ENCODE measurements at places on chromosomes 2 and 18.
A peak's percentile ranks its signal among the peaks of the same experiment; 100 is the strongest.

- no peak for DNase-seq
These were observed 276.0 kb downstream of the MTX2 start for GRCh38 chr2:176544991-176545956.

- DNase-seq: no peak
These were observed 231.9 kb downstream of the GALR1 start for GRCh38 chr18:77481541-77481940.

- no peak for DNase-seq
These were observed 27.6 kb downstream of the EMX1 start for GRCh38 chr2:72944804-72945449.

GRCh38 chr2:4882421-4882820 lies 809.8 kb upstream of the SOX11 start:
- DNase-seq: no peak

- no peak for DNase-seq
These were observed 43.2 kb downstream of the SP100 start for GRCh38 chr2:230459216-230459615.

DNA sequence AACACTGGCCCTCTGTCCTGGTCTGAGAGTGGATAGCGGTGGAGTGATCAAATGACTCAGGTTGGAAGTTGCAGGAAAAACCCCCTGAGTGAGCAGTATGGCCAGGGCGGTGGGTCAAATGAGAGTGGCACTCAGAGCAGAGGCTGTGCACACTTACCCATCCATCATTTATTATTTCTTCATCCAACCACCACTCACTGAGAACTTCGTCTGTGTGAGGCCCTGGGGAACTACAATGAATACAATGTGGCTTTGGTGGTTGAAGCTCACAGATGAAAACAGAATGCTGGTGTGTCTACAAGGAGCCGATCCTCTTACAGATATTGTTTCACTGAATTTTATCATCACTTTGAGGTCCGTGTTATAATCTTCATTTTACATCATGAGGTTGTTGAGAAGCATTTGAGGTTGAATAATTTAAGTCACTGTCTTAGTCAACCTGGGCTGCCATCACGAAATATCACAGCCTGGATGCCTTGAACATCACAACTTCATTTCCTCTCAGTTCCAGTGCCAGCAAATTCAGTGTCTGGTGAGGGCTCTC lies 73.4 kb upstream of the ID2 start:
- DNase-seq: no peak

GRCh38 chr2:85154048-85154753 lies 21.0 kb downstream of the TCF7L1 start:
- DNase-seq: no peak

- no peak for DNase-seq
These were observed 151.2 kb downstream of the PRPF40A start for GRCh38 chr2:152565884-152566727.

- no peak for DNase-seq
These were observed 416.0 kb upstream of the HS6ST1 start for GRCh38 chr2:128734521-128735295.

DNA sequence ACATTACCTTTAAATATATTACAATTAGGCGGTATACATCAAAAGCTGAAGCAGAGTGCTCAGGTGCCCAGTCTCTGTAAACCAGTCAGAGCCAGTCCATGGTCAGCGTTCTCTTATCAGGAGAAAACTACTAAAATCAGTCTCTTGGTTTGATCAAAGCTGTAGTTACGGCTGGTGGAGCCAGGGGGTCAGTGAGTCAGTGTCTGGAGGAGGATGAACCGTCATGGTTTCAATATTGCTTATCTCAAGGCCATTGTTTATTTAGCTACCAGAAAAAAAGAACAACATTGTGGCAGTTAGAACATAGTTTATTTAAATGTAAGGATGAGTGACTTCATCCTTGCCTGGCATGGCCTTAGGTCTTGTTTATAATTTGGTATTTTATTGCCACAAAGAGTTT lies 71.3 kb upstream of the NYAP2 start:
- DNase-seq: no peak

DNA sequence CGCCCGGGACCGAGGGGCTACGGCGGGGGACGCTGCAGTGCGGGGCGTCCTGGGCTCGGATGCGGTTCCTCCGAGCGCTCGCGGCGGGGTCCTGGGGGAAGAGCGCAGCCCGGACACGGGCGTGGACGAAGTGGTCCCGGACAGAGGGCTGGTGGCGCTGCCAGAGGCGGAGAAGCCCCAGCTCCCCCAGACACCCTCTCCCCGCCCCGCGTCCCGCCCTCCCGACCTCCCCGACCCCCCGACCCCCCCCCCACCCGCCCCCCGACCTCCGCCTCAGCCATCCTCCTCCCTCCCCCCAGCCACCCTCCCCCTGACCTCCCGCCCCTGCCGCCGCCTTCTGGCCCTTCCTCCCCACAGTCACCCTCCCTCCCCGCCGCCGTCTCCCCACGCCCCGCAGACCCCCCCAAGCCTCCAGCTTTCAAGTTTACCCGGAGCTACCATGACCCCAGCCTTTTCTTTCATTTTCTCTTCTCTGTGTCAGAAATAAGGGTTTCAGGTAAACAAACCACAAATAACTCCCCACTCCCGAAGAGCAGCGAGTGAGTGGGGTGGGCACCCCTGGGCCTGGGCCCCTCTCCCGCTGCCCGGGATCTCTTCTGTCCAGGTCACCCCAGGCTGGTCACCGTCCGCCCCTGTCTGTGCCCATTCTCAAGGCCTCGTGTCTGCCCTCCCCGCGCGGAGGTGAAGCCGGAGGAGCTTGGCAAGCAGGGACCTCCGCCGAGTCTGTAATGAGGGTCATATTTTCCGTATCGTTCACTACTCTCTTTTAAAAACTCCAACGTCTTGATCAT lies 5.1 kb downstream of the NFATC1 start:
- DNase-seq: peak; percentile 65

DNA sequence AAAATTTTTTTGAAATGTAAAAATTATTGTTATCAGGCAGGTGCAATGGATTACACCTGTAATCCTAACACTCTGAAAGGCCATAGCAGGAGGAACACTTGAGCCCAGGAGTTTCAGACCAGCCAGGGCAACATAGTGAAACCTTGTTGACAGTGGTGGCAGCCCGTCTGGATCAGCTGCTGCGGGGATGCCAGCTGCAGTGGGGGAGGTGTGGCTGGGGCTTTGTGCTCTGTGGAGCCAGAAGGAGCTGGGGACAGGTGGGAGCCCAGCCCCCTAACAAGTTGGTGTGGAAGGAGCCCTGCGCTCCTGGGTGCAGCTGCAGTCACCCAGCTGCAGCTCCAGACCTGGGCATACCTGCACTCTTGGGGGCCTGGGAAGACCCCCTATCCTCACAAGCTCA lies 182.4 kb upstream of the MC4R start:
- DNase-seq: no peak

GRCh38 chr2:20414806-20415205 lies 32.1 kb upstream of the RHOB start:
- DNase-seq: no peak

GRCh38 chr18:50638884-50639420 lies 79.1 kb downstream of the MAPK4 start:
- DNase-seq: no peak
